ENCODE measurements at places on chromosomes 1 and 21. TPM values are rescaled to one million over a fixed set of nuclear protein-coding genes. Genes with fewer than 3 reads are reported as not detected.

- no peaks in the 10 kb centered on the region for H3K36me3 ChIP-seq
- peak; percentile 3 for DNase-seq
- H3K27me3 ChIP-seq: peaks cover 2% of the 10 kb centered on the region
- no peak overlapping the region for H3K4me3 ChIP-seq
- H3K27ac ChIP-seq: no peak overlapping the region
Observed at GRCh38 chr1:48916130-48917069, 139.7 kb upstream of the BEND5 start.

- no peak overlapping the region for H3K4me3 ChIP-seq
- H3K4me1 ChIP-seq: no peaks in the 10 kb centered on the region
- no peaks in the 10 kb centered on the region for H3K27me3 ChIP-seq
- no peak for DNase-seq
- H3K36me3 ChIP-seq: peaks cover 41% of the 10 kb centered on the region
- H3K27ac ChIP-seq: no peak overlapping the region
Observed at GRCh38 chr1:29052100-29052499, 71.6 kb downstream of the TMEM200B start.

- H3K36me3 ChIP-seq: peaks cover 16% of the 10 kb centered on the region
- H3K4me1 ChIP-seq: peaks cover 19% of the 10 kb centered on the region
- DNase-seq: peak; percentile 36
Observed at GRCh38 chr1:231241750-231242149, 738 bp downstream of the GNPAT start.

GRCh38 chr1:9589144-9589718 is 520 bp downstream of the TMEM201 start:
- no peaks in the 10 kb centered on the region for H3K36me3 ChIP-seq
- H3K4me3 ChIP-seq: peak overlapping the region; percentile 52
- H3K27ac ChIP-seq: no peak overlapping the region
- peak; percentile 30 for DNase-seq

- H3K4me1 ChIP-seq: no peaks in the 10 kb centered on the region
- no peaks in the 10 kb centered on the region for H3K36me3 ChIP-seq
- no peak for DNase-seq
- no peak within 1 kb of the TSS for H3K4me3 ChIP-seq
- H3K27ac ChIP-seq: no peak within 1 kb of the TSS
- no peaks in the 10 kb centered on the region for H3K27me3 ChIP-seq
Observed at GRCh38 chr1:241957692-241958494, at the start of gene BECN2. Gene BECN2 (plus strand): TSS chr1:241957767. CDS start chr1:241957767, 0 bp downstream.

DNA sequence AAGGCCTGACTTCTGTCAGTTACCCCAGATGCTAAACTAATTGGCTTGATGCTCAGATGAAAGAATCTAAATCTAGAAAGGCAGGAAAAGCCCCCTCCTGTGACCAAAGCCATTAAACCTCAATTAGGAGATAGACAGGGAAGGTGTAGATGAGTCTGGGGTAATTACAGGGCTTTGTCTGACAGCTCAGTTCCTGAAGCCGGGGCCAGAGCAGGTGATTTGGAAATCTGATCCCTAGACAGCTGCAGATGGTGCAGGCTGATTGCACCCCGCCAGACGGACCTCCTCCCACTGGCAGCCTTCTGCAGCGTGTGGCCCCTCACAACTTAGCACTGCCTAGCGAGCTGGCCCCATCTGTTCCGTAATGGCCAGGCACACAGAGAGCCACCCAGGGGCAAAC is 395.1 kb downstream of the HLX start:
- H3K27me3 ChIP-seq: no peaks in the 10 kb centered on the region
- H3K27ac ChIP-seq: no peak overlapping the region
- no peaks in the 10 kb centered on the region for H3K36me3 ChIP-seq
- H3K4me1 ChIP-seq: no peaks in the 10 kb centered on the region
- H3K4me3 ChIP-seq: no peak overlapping the region

GRCh38 chr1:89381618-89382017 is 17.8 kb downstream of the GBP6 start:
- DNase-seq: no peak
- no peaks in the 10 kb centered on the region for H3K27me3 ChIP-seq
- no peaks in the 10 kb centered on the region for H3K4me1 ChIP-seq
- no peaks in the 10 kb centered on the region for H3K36me3 ChIP-seq
- H3K27ac ChIP-seq: no peak overlapping the region
- no peak overlapping the region for H3K4me3 ChIP-seq

- no peak overlapping the region for H3K4me3 ChIP-seq
- no peaks in the 10 kb centered on the region for H3K36me3 ChIP-seq
- H3K27me3 ChIP-seq: no peaks in the 10 kb centered on the region
- H3K4me1 ChIP-seq: no peaks in the 10 kb centered on the region
Observed at GRCh38 chr1:65629788-65630187, 162.9 kb upstream of the PDE4B start.

DNA sequence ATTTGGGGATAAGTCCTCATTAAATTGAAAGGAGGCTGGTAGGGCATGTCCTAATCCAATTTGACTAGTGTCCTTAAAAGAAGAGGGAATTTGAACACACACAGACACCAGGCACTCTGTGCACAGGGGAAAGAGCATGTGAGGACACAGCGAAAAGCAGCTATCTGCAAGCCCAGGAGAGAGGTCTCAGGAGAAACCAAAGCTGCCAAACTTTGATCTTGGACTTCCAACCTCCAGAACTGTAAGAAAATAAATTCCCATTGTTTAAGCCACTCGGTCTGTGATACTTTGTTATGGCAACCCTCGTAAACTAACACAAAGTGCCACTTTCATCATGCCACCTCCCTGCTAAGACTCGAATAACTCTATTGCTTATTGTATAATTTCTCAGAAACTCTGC is 13.8 kb downstream of the PLA2G4A start:
- no peaks in the 10 kb centered on the region for H3K36me3 ChIP-seq
- H3K27ac ChIP-seq: no peak overlapping the region
- DNase-seq: no peak

DNA sequence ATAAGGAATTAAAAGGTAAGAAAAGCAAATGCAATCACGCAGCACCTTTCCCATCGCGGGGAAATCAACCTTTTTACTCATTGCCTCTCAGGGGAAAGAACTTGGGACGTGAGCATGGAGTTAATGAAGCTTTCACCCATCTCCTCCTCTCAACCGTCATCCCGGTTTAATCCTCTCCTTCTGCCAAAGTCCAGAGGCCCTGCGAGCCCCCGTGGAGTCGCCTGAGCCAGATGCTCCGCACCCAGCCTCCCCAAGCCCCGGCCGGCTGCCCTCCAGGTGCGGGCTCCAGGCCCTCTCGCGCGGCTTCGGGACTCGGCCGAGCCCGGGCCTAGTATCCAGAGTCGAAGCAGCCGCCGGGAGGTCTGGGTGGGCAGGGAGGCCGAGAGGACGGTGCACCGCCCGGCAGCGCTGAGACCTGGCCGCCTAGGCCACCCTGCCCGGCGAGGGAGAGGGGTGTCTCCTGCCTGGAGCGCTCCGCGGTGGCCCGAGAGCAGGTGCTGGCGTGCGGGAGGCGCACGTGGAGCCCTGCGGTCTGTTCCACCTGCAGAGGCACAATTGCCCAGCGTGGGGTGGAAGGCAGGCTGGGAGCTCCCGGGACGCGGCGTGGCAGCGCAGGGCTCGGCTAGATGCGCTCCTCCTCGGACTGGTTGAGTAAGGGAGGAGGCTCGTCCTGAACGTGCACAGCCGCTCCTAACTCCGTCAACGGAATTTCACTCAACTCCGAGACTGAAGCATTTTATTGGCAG is 218.5 kb downstream of the SDCCAG8 start:
- no peak for DNase-seq
- no peak overlapping the region for H3K4me3 ChIP-seq
- H3K27ac ChIP-seq: no peak overlapping the region
- no peaks in the 10 kb centered on the region for H3K4me1 ChIP-seq

- no peaks in the 10 kb centered on the region for H3K36me3 ChIP-seq
- H3K27me3 ChIP-seq: no peaks in the 10 kb centered on the region
- H3K4me3 ChIP-seq: no peak overlapping the region
- no peak overlapping the region for H3K27ac ChIP-seq
- no peak for DNase-seq
Observed at GRCh38 chr21:32946654-32947053, 79.1 kb upstream of the OLIG2 start.

DNA sequence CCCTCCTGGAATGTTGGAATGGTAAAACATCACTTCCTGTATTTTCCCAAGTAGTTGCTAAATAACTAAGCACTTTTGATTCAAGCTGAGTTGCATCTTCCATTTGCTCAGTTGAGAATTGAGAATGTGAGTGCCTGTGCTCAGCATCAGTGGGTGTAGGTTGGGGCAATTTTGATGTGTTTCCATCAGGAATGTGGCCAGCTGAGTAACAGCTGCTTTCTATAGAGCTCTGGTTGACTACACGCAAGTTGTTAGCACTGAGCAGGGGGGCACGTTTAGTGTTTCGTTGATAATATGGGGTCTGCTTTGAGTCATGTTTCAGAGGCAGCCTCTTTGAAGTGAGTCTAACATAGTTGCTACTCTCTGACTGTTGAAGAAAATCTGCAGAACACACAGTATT is 41.5 kb downstream of the LRRC53 start:
- H3K4me1 ChIP-seq: no peaks in the 10 kb centered on the region
- no peaks in the 10 kb centered on the region for H3K36me3 ChIP-seq
- no peak overlapping the region for H3K4me3 ChIP-seq
- DNase-seq: no peak
- H3K27ac ChIP-seq: no peak overlapping the region

- peak overlapping the region; percentile 82 for H3K27ac ChIP-seq
- DNase-seq: peak; percentile 65
- peaks cover 24% of the 10 kb centered on the region for H3K4me1 ChIP-seq
- no peaks in the 10 kb centered on the region for H3K27me3 ChIP-seq
- H3K4me3 ChIP-seq: peak overlapping the region; percentile 84
- H3K36me3 ChIP-seq: peaks cover 15% of the 10 kb centered on the region
Observed at GRCh38 chr1:39576016-39576657, 453 bp downstream of the PABPC4 start.

DNA sequence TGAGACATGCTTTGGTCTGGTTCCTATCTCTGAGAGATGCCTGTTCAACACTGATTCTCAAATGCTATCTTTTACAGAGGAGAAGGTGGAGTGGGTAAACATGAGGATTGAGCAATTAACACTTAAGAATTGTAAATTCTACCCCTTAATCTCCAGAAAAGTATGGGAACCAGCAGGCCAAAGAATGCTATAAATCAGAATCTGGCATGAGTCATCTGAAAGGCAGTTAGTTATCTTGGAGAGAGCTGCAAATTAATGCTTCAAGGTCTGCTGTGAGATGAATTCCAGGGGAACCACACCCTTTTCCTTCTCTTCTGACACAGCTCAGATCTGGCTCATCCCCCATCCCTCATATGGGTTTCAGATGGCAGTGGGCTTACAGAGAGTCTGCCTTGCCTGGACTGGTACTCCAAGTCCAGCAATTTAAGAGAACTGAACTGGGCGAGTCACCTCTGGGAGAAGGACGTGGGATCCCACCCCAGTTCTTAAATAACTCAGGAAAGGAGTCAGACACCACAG is 5.2 kb downstream of the S100A10 start:
- no peak overlapping the region for H3K4me3 ChIP-seq
- H3K27me3 ChIP-seq: no peaks in the 10 kb centered on the region
- H3K36me3 ChIP-seq: peaks cover 26% of the 10 kb centered on the region
- H3K27ac ChIP-seq: no peak overlapping the region

- peaks cover 74% of the 10 kb centered on the region for H3K36me3 ChIP-seq
- H3K4me1 ChIP-seq: no peaks in the 10 kb centered on the region
- no peaks in the 10 kb centered on the region for H3K27me3 ChIP-seq
- H3K27ac ChIP-seq: no peak overlapping the region
Observed at GRCh38 chr1:20775700-20776099, 11.4 kb downstream of the HP1BP3 start.

DNA sequence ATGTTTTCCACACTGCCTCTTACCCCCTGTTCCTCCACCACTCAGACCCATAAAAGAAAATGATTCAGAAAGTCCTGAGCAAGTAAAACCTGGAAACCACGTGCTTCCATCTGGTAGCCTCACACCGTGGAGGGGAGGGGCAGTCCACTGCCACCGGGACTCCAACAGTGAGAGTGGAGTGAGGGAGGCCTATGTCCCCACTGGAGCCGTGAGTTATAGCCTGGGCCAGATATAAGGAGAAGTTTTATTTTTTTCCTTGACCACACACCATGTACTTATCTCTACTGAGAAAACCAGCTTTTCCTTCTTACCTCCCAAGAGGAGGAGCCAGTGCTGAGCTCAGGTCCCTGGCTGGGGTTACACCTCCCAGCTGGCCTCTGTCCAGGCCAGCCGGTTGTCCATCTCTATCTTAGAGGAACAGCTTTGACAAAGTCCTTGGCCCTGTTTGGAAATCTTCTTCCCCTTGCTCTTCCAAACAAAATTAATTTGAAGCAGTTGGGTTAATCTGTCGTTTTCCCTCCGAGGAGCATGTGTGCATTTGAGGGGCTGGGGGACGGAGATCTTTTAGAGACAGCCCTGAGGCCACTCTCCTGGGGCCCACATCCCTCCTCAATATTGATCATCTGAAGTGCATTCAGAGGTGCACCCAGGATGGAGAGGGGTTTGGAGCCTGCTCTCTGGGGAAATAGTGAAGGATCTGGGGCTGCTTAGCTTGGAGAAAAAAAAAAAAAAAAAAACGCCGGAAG is 49.1 kb upstream of the SERBP1 start:
- no peaks in the 10 kb centered on the region for H3K36me3 ChIP-seq
- no peak for DNase-seq
- no peak overlapping the region for H3K27ac ChIP-seq
- H3K4me1 ChIP-seq: no peaks in the 10 kb centered on the region

DNA sequence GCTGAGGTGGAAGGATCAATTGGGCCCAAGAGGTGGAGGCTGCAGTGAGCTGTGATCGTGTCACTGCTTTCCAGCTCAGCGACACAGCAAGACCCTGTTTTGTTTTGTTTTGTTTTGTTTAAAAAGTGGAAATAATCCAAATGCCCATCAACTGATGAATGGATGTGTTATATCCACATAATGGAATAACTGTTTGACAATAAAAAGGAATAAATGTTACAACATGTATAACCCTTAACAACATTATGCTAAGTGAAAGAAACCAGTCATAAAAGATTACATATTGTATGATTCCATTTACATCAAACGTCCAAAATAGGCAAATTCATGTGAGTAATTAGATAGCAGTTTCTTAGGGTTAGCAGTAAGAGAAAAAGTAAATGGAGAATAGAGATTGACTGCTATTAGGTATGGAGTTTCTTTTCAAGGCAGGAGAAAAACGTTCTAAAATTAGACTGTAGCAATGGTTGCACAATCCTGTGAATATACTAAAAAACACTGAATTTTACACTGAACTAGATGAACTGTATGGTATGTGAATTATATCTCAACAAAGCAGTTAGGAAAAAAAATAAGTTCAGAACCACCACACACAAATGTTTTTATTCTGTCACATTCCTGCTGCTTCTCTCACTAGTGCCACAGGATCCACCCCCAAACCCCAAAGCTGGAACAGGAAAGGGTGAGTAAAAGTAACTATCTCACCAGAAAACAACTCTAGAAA is 15.7 kb downstream of the FOXJ3 start:
- peak overlapping the region; percentile 56 for H3K27ac ChIP-seq
- H3K27me3 ChIP-seq: no peaks in the 10 kb centered on the region
- no peak overlapping the region for H3K4me3 ChIP-seq
- H3K4me1 ChIP-seq: peaks cover 24% of the 10 kb centered on the region
- DNase-seq: no peak
- H3K36me3 ChIP-seq: no peaks in the 10 kb centered on the region

The SPRR3 gene
- total RNA-seq: not detected

The TSPEAR gene
- not detected for total RNA-seq

The LENEP gene
- not detected for total RNA-seq

The OR2T27 gene
- total RNA-seq: not detected

The ADORA3 gene
- total RNA-seq: not detected

The CYP4Z1 gene
- not detected for total RNA-seq

The SH2D1B gene
- 143 TPM for total RNA-seq

The SPRR2A gene
- total RNA-seq: not detected

Data from natural killer cell (primary cell).